ENCODE measurements at places on chromosomes 7 and 10.

DNA sequence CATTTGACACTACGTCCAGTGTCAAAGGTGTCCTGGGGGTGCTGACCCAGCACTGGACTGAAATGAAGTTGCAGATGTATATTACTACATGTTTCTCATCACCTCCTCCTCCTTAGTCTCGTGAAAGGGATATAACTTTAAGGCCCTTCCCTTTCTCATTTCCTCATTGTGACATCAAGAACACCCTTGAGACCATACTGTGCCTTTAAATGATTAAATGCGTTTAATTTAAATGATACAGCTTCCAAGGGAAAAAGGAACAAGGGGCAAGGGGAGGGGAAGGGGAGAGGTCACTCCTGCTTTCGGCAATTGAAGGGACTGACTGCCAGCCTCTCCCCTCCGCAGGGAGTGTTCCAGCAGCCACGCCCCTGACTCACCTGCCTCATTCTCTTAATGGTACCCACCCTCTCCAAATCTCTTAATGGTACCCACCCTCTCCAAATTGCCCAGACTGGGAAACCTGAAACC lies 80.5 kb upstream of the KMT2E start:
- no peak for DNase-seq

GRCh38 chr10:129774736-129775401 lies 189.2 kb downstream of the EBF3 start:
- DNase-seq, result no peak

GRCh38 chr10:70780370-70780760 lies 4.8 kb downstream of the TBATA start:
- no peak for DNase-seq

DNA sequence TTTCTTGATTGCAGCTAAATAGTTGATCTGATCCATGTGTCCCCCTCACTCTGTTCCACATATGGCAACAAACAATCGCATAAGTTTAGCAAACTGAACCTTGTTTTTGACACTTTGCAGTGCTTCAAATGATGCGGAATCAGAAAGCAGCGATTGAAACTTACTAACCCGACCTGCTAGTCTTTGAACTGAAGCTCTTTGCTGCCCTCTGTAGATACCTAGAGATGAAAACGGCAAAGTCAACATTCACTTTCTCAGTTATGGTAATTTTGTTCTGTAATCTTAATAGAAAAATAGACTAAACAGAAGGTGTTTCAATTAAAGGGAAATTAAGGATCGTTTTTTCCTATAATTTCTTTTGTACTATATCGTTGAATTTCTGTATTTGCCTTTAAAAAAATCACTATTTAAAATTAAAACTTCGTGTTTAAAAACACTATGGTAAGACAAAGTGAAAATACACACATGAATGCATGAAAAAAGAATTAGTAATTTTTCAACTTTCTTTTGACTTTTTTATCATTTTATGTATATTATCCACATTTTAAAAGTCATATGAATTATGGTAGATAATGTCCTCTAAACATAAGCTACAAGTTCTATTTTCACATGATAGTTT lies 276.5 kb downstream of the MAGI2 start:
- no peak for DNase-seq

DNA sequence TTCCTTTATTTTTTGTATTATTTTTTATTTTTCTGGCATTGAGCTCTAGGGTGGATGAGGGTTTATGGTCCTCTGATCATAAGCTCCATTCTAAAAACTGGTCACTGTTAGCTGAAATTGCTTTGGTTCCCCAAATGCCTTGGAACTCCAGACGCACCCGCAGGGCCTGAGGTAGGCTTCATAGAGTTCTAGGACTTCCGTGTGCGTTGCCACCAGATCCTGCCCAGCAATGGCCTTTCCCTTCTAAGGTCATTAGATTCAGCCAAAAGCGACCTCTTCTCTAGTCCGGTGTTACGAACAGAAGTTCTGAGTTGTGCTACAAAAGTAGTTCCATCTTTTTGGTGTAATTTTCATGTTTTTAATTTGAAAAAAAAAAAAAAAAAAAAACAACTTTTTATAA lies 64.4 kb downstream of the KLHDC10 start:
- DNase-seq, result no peak

DNA sequence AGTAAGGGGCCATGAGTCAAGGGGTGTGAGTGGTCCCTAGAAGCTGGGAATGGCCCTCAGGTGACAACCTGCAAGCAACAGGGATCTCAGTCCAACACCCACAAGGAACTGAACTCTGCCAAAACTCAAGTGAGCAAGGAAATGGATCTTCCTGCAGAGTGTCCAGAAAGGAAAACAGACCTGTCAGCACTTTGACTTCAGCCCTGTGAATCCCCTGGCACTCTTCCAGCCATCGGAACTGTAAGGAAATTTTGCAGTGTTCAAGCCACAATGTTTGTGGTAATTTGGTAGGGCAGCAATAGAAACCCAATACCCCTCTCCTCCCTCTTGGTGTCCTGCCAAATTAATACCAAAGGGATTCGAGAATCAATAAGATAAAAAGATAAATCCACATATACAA lies 6.9 kb downstream of the LYZL1 start:
- DNase-seq, result no peak

- no peak for DNase-seq
Measured at GRCh38 chr10:116241642-116242410, 31.2 kb downstream of the GFRA1 start.

DNA sequence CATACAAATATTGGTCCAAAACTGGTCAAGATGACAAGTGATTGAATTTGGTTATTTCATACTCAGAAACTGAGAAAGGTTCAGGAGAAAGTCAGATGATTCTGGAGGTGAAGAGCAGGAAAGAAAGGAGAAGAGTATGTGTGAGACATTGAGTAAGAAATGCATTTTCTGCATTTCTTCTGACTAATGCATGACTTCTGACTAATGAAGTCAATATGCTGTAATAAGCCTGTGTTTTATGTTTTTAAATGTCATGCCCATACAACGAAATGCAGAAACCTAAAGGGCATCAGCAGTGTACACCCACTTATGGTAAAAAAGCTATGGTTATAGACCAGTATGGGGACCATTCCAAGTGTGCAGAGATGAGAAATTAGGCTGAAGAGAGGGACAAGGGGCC lies 1227.8 kb upstream of the SORCS1 start:
- no peak for DNase-seq
